HepG2 (cell line): ENCODE measurements at places on chromosomes 3 and 15. TPM values are rescaled to one million over a fixed set of nuclear protein-coding genes. Genes with fewer than 3 reads are reported as not detected.

SAXO2 gene
- 1.5 TPM in 1 of 2 replicates, not detected in the other for total RNA-seq

GRM2 gene
- 0.07 TPM in 1 of 2 replicates, not detected in the other for total RNA-seq

SUMF1 gene
- total RNA-seq = 14.1 and 28.9 TPM in 2 replicates

NOX5 gene
- not detected in 2 replicates for total RNA-seq

OSBPL10 gene
- 10.3 and 10.4 TPM in 2 replicates for total RNA-seq

PTPRG gene
- total RNA-seq = 17.8 and 25.3 TPM in 2 replicates

CD200 gene
- total RNA-seq = not detected in 2 replicates

KCNMB2 gene
- total RNA-seq = not detected in 2 replicates

LRIG1 gene
- total RNA-seq = 16.3 and 24.8 TPM in 2 replicates

EPHB3 gene
- not detected in 2 replicates for total RNA-seq

CHRM5 gene
- not detected in 2 replicates for total RNA-seq
